ENCODE measurements at places on chromosomes 16 and 17.

GRCh38 chr16:49904348-49905062, 48.6 kb upstream of the ZNF423 start:
- DNase-seq = no peak

- DNase-seq = no peak
Measured at GRCh38 chr17:70558821-70559220, 389.5 kb downstream of the KCNJ2 start.

GRCh38 chr17:15236281-15237105, 28.6 kb downstream of the PMP22 start:
- peak; percentile 77 for DNase-seq

DNA sequence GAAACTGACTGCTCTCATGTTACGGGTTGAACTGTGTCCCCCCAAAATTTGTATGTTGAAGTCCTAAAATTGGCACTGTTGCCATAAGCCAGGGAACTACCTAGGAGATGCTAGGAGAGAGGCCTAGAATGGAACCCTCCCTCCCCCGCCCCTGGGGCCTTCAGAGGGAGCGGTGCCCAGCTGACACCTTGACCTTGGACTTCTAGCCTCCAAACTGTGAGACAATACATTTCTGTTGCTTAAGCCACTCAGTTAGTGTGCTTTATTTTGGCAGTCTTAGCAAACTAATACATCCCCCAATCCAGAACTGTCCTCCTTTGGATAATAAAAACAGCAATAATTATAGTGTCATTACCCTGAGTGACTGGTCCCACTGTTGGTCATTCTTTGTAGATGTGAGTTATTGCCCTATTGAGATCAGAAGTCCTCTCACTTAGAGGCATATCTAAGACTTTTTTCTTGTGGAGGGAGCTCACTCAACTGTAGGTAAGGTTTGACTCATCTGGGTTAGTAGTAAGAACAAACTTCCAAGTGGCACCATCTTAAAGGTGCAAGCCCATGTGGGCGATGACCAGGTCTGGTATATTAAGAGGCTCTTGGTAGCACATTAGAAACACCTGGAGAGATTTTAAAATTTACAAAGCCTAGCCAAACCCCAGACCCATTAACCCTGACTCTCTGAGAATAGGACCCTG, 93.0 kb upstream of the HLF start:
- no peak for DNase-seq

GRCh38 chr17:81976332-81977210, 858 bp upstream of the ASPSCR1 start:
- peak; percentile 22 for DNase-seq

DNA sequence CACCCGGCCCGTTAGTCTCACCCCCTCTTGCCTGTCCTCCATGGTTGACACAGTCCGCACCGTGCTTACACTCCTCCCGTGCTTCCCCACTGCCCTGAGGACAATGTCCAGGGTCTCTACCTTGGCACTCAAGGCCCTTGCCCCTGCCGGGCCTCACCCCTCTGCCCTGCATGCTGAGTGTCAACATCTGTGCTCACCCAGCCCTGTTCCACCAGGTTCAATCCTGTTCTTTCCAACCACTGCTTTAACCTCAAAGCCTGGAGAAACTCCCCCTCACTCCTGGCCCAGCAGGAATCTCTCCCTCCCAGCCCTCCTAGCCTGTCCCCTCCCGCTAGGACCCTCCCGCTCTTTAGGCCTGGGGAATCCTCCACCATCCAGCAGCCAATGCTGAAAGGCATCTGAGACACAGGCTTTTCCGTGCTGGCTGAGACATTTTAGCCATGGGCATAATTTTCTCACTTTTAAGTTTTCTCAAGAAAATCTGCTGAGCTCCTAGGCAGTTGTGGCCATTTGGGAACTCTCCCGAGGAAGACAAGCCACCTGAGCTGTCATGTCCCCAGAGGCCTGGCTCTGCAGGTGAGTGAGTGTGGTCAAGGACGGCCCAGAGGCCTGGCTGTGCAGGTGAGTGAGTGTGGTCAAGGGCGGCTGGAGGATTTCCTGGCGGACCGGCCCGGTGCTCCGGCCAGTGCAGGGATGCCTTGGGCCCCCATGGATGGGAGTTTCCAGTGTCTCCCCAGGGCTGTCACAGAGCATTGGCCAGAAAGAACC, 10.8 kb upstream of the P2RX1 start:
- DNase-seq = no peak

DNA sequence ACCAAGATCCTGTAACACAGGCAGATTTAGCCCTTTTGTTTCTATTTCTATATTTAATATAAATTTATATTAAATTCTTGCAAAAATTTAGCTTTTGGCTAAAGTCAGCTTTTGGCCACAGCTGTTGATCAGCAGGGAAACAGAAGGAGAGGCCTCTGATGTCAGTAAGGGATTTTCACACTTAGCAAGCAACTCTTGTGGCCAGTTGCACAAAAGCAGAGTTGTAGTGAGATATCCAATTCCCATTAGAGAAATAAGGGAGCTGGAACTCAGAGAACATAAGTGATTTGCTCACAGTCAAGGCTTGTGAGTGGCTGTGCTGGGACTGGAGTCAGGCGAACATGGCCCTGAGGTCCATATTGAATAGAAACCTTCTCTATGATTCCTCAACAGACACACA, 16.7 kb upstream of the HEATR6 start:
- DNase-seq = peak; percentile 44
